ENCODE measurements at places on chromosomes 3 and 15.

DNA sequence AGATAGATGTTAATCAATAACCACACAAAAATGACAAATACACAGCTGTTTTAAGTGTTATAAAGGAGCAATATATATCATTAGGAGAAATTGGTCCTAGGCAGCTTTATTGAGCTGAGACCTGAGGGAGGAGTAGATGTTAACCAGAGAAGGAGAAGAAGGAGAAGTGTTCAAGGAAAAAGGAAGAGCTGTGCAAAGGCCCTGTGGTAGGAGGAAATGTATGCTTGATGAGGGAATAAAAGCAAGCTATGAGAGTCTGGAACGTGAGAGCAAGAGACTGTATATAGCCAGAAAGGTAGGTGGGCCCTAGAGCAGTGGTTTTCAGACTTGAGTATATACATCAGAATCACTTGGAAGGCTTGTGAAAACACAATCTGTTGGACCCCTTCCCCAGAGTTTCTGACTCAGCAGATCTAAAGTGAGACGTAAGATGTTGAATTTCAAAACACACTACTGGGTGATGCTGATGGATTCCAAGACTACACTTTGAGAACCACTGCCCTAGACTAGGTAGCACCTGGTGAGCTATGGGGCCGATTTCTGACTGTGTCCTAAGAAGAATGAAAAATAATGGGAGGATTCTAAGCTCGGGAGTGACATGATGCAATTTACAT, 342.3 kb upstream of the ADAMTS9 start:
- no peak for DNase-seq

GRCh38 chr3:136277634-136278033, 27.5 kb downstream of the PCCB start:
- no peak for DNase-seq

DNA sequence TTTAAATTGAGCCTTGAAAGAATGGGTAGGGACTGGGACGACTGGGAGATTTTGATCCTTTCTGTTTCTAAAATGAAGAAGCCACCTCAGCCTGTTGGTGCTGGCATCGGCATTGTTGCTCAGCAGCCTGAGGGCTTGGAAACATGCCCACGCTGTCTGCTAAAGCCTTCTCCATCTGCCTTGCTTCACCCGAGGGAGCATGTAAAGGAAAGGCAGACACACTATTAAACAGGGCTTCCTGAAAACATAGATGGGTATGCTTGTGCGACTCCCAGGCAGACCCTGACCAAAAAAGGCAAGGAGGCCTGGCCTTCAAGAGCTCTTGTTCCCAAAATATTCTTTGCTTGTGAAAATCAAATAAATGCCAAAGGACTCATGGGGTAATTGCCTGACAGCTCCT, 84.2 kb upstream of the SLC4A7 start:
- DNase-seq: no peak

- DNase-seq: no peak
Observed at GRCh38 chr15:80265021-80265420, 13.0 kb upstream of the CTXND1 start.

- no peak for DNase-seq
Observed at GRCh38 chr3:124296406-124296805, 304.5 kb upstream of the ROPN1 start.

GRCh38 chr3:49652903-49653415, 21.2 kb upstream of the APEH start:
- DNase-seq: no peak

GRCh38 chr15:81853150-81853748, 192.6 kb downstream of the MEX3B start:
- no peak for DNase-seq

- DNase-seq: no peak
Observed at GRCh38 chr15:81120069-81120468, 14.0 kb upstream of the CFAP161 start.

Measured in NB4 (cell line).